Activated CD8-positive, alpha-beta memory T cell treated with anti-CD3 and anti-CD28 coated beads, Interleukin-2, amount 10 ng/mL, durations not matched to agents 7 days and 5 days (primary cell): ENCODE measurements at places on chromosomes 3 and 15. TPM values are rescaled to one million over a fixed set of nuclear protein-coding genes. Genes with fewer than 3 reads are reported as not detected.

DNA sequence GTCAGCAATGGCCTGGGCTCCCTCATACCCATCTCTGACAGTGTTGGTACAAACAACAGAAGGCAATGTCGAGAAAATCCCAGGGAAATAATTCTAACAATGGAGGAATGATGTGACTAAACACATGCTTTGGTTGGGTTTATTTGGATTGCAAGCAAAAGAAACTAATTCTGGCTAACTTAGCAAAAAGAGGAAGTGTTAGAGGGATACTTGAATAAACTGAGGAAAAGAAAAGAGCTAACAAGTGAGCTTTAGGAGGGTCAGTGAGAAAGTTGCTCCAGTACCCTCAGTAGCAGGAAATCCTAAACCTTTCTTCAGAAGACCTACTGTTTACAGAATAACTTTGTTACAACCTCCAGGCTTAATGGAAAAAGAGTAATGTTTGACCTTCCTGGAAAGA, 264.6 kb upstream of the WNT5A start:
- no peak for DNase-seq

GRCh38 chr3:54067055-54067698, 55.2 kb upstream of the CACNA2D3 start:
- no peak for DNase-seq

- no peak for DNase-seq
These were observed 113.8 kb downstream of the AKAP13 start for GRCh38 chr15:85494048-85494777.

- DNase-seq, result no peak
These were observed 2.0 kb downstream of the CTXND1 start for GRCh38 chr15:80249973-80250372.

DNA sequence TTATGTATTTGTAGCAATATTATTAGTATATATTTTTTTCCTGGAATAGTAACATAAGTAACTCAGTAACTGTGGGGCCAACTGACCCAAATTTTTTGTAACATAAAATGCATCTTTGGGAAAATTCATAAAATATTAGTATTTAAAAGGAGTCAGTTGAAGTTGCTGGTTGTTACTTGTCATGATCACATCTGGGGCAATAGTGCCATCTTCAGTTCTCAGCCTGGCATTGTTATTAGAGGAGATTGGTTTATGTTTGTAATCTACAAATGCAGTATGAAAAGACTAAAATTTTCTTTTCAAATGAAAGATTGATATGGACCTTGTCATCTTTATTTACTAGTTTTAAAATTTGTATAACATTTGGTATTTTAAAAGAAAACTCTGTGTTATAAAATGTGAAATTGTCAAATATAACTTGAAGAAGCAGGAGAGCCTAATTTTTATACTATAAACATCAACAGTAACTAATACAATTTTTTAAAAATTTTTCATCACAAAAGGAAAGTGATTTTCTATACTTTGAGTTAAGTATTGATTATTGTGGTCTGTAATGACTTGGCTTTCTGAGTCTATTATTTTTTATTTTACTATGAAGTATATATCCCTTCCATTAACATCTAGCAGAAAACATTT, 38.8 kb upstream of the MLF1 start:
- no peak for DNase-seq

DNA sequence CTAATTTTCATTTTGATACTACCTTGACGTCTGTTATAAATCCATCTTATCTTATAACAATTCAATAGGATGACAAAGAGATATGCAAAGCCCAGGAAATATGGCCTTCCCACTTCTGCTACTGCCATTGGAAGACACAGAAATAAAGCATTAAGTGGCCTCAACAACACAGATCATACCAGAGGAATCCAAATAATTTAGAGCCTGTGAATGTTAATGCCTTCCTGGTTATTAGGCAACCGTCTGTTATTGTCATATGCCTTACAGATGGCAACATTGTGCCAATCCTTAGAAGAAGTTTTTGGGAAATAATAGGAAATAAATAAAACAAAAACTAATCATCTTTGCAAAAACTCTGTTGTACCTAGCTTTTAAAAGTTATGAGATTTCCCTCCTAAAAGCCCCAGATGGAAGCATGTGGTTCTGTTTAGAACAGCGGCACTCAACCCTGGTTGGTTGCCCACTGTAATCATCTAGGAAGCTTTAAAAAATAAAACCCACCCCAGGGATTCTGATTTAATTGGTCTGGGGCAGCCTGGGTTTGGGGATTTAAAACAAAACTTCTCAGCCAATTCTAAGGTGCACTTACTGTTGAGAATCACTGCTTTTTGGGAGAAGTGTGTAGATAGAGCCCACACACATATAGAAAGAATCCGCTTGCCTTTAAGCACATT, 704.8 kb upstream of the CFAP20DC start:
- no peak for DNase-seq

DNA sequence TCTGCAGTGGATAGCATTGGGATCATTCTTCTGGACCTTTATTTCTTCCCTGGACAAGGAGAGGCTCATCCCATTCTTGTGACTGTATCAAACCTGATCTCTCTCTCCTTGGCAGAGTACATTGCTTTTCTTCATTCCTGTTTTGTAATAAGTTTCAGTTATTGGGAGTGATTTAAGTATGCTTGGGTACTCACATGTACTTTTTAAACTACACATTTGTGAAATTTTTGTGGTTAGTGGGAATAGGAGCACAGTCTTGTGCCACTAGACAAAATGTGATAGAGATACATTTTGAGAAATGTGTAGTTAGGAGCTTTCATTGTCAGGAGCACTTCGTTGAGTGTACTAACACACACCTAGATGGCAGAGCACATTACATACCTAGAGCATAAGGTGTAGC, 262.6 kb downstream of the C3orf38 start:
- DNase-seq, result no peak

DNA sequence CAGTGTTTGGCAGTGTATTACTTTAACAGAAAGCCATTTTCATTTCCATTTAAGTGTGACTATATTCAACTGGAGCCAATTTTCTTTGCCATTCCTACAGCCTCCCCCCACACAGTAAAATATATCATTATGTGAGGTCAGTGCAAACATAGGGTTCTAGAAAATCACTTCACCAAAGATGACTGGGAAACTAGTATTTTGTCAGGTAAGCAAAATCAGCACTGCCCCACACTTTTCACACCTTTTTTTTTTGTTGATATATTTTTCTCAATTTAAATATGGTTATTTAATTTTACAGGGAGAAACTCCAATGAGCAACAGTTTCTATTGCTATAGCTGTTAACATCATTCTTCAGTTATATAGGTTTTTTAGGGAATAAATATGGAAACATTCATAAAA, 29.7 kb downstream of the MKRN2OS start:
- DNase-seq, result no peak

GRCh38 chr3:8455526-8456411, 45.9 kb upstream of the LMCD1 start:
- DNase-seq, result no peak

- DNase-seq, result no peak
These were observed 92.5 kb upstream of the ABI3BP start for GRCh38 chr3:101085752-101086151.

DNA sequence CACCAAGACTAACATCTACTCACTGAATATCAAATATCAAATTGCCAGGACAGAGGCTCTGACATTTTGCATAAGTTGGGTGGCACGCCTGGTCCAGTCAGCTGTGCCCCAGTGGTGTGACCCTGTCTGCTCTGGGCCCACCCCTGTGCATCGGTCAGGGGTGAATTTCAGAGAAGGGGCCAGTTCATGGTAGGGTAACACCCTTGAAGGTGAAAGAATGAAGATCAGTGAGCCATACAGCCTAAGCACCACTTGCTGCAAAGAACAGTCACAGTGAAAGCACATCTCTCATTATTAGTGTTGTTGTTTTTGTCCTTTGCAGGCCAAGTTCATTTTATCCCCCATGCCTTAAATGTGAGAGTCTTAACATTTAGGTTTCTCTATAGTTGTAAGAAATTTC, 86.8 kb downstream of the MYRIP start:
- no peak for DNase-seq

- no peak for DNase-seq
These were observed 71.8 kb downstream of the OXNAD1 start for GRCh38 chr3:16336825-16337224.

- DNase-seq, result no peak
These were observed 407.8 kb downstream of the PLCL2 start for GRCh38 chr3:17292556-17292955.

DNA sequence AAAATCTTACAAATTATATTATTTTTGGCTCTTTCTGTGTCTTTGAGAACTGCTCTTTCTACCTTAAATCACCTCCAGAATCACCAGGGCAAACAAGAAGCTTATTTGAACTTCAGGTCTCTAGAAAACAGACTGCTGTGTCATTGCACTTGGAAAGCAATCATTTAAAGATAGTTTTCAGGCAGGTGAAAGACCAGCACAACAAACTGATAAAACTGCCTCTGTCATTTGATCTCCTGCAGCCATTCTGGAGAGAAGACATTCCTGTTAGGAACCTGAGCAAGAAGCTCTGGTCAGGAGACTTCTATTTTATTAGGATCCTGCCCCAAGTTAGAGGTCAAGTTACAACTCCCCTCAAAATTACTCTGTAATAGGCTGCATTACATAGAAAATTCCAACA, 50.7 kb upstream of the AP4E1 start:
- no peak for DNase-seq

- DNase-seq, result no peak
These were observed 96.6 kb upstream of the WNT7A start for GRCh38 chr3:13976469-13976868.

DNA sequence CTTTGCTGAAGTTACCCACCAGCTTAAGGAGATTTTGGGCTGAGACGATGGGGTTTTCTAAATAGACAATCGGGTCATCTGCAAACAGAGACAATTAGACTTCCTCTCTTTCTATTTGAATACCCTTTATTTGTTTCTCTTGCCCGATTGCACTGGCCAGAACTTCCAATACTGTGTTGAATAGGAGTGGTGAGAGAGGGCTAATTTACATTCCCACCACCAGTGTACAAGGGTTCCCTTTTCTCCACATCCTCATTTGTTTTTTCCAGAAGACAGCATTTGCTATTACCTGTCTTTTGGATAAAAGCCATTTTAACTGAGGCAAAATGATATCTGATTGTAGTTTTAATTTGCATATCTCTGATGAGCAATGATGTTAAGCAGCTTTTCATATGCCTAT, 329.9 kb upstream of the TPRG1 start:
- DNase-seq, result no peak

- no peak for DNase-seq
These were observed at the start of gene THBS1 for GRCh38 chr15:39580485-39581241. TSS of gene THBS1 (plus strand) at chr15:39581079. CDS start at chr15:39581858, 779 bp downstream.

DNA sequence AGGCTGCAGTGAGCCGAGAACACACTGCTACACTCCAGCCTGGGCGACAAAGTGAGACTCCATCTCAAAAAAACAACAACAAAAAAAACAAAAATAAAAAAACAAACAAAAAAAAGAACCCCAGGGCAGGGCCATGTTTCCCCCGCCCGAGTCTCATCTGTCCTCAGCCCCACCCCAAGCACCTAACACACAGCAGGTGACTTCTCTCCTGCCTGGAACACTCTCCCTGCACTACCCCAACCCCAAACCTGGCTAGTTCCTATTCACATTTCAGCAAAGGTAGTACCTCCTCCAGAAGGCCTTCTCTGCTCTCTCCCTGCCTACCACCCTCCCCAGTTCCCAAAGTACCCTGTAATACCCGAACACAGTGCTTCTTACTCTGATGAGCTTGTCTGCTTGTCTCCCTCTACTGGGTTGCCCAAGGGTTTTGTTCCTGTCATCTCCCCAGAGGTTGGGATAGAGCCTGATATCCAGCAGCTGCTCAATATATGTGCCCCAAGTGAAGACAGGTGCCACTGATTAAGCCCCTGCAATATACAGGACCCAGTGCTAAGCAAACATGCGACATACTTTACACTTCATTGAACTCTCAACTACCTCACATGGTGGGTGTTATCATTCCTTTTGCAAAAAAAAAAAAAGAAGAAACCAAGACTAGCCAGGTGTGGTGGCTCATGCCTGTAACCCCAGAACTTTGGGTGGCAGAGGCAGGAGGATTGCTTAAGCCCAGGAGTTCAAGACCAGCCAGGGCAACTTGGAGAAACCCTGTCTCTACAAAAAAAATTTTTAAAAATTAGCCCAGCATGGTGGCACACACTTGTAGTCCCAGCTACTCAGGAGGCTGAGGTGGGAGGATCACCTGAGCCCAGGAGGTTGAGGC, 103.6 kb downstream of the DAPK2 start:
- DNase-seq, result no peak

- no peak for DNase-seq
These were observed 78.2 kb downstream of the ATG7 start for GRCh38 chr3:11350374-11350773.

DNA sequence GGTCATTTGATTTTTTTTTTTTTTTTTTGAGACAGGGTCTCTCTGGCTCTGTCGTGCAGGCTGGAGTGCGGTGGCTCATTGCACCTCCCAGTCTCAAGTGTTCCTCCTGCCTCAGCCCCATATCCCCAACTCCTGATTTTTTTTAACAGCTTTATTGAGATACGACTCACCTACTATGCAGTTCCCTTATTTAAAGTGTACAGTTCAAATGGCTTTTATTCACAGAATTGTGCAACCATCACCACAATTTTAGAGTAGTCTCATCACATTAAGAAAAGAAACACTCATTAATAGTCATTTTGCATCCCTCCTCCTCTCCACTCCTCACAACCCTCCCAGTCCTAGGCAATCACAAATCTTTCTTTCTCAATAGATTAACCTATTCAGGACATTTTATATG, 1.9 kb upstream of the TRA2B start:
- no peak for DNase-seq

GRCh38 chr3:113105093-113105449, 106.3 kb upstream of the BOC start:
- DNase-seq, result no peak

- no peak for DNase-seq
These were observed 257.9 kb downstream of the UBE2E2 start for GRCh38 chr3:23461069-23461468.

- no peak for DNase-seq
These were observed 29.5 kb upstream of the SNRK start for GRCh38 chr3:43256714-43257461.

DNA sequence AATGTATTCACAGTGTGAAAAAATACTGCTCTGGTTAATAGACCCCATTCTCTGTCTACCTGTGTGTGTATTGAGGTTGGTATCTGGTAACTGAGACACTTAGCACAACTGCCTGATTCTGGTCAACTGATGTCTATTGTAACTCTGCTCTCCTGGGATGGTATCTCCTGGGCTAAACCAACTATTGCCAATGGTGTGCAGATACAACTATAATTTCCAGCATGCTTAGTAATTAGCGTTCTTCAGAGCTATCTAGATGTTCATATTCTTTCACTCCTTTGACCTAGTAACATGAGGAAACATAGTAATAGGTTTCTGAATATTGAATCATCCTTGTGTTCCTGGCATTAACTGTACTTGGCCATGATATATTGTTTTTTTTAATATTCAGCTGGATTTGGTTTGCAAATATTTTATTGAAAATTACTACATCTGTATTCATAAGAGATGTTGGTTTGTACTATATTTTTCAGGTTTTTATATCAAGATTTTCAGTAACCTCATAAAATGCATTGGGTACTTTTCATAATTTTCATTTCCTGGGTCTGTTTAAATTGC, 16.8 kb downstream of the ADAMTSL3 start:
- no peak for DNase-seq

- DNase-seq, result no peak
These were observed 17.0 kb downstream of the THAP10 start for GRCh38 chr15:70875001-70875782.

Gene IL5RA
- total RNA-seq, result not detected

Gene CRABP1
- total RNA-seq, result not detected

Gene GRM2
- total RNA-seq, result 0.52 TPM

Gene NUDT16
- total RNA-seq, result 11.5 TPM

Gene CCDC39
- not detected for total RNA-seq

Gene TRIM59
- 51.6 TPM for total RNA-seq

Gene CADPS
- total RNA-seq, result not detected

Gene IL16
- 144 TPM for total RNA-seq

Gene SNTN
- total RNA-seq, result not detected

Gene CFAP91
- not detected for total RNA-seq
